ENCODE measurements at places on chromosomes 1 and 21. TPM values are rescaled to one million over a fixed set of nuclear protein-coding genes. Genes with fewer than 3 reads are reported as not detected.
A peak's percentile ranks its signal among the peaks of the same experiment; 100 is the strongest.

Gene FNDC10
- total RNA-seq = 2.9 TPM

Gene TEX38
- not detected for total RNA-seq

DNA sequence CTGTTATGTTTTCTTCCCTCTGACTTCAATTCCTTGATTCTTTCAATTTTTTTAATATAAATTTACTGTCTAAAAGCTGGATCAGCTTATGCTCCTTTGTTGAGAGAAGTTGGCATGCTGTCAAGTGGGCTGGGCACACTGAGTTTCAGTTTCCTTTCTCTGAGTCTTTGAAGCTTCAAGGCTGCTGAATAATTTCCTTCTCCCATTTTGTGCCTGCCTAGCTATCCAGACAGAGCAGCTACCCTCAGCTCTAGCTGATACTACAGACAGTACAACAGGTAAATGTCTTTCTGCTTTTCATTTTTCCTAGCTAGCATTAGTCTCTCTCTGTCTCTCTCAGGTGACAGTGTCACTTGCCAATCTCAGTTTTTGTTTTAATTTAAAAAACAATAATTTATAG, at the start of gene IFI44:
Gene IFI44, plus strand, starts transcription at position 204 of the 400 bp plus-strand sequence. CDS start 365 bp downstream, outside the sequence.
- no peaks in the 10 kb centered on the region for H3K27me3 ChIP-seq
- peak; percentile 79 for DNase-seq
- H3K27ac ChIP-seq = peak within 1 kb of the TSS; percentile 66
- H3K4me3 ChIP-seq = peak within 1 kb of the TSS; percentile 73

GRCh38 chr1:54542962-54543539, 5.0 kb upstream of the ACOT11 start:
- peaks cover 16% of the 10 kb centered on the region for H3K4me1 ChIP-seq
- no peak overlapping the region for H3K27ac ChIP-seq
- no peak overlapping the region for H3K4me3 ChIP-seq
- no peaks in the 10 kb centered on the region for H3K27me3 ChIP-seq
- no peak for DNase-seq

DNA sequence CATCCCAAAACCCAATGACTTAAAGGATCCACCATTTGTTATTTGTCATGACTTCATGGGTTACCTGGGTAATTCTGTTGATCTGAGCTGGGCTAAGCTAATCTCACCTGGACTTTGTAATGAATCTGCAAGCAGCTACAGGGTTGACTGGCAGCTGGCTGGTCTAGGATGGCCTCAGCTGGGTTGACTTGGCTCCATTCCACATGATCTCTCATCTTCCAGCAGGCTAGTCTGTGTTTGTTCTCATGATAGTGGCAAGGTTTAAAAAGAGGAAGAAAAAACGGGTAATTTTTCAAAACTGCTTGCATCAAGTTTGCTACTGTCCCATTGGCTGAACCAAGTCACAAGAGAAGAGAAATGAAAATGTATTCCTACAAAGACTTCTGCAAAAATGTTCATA, 24.8 kb upstream of the ZMYM4 start:
- H3K27ac ChIP-seq = no peak overlapping the region
- H3K27me3 ChIP-seq = no peaks in the 10 kb centered on the region
- H3K36me3 ChIP-seq = no peaks in the 10 kb centered on the region
- DNase-seq = no peak
- no peak overlapping the region for H3K4me3 ChIP-seq

- H3K4me1 ChIP-seq = no peaks in the 10 kb centered on the region
- H3K27ac ChIP-seq = no peak overlapping the region
- H3K4me3 ChIP-seq = no peak overlapping the region
- no peak for DNase-seq
- H3K27me3 ChIP-seq = no peaks in the 10 kb centered on the region
Measured at GRCh38 chr1:245807306-245807705, 652.5 kb downstream of the KIF26B start.

Gene TTF2
- total RNA-seq = 29.5 TPM

Gene MAP7D1
- 221 TPM for total RNA-seq

Gene KRTAP10-10
- total RNA-seq = not detected

Gene CYP4A22
- not detected for total RNA-seq

GRCh38 chr1:162765788-162766187, 24.7 kb upstream of the HSD17B7 start:
- H3K4me1 ChIP-seq = no peaks in the 10 kb centered on the region
- H3K27me3 ChIP-seq = no peaks in the 10 kb centered on the region
- H3K4me3 ChIP-seq = no peak overlapping the region

Measured in CD4-positive, alpha-beta memory T cell (primary cell).